Urinary bladder (tissue), 4 donors: ENCODE measurements at places on chromosomes 2 and 18. TPM values are rescaled to one million over a fixed set of nuclear protein-coding genes. Genes with fewer than 3 reads are reported as not detected.

DNA sequence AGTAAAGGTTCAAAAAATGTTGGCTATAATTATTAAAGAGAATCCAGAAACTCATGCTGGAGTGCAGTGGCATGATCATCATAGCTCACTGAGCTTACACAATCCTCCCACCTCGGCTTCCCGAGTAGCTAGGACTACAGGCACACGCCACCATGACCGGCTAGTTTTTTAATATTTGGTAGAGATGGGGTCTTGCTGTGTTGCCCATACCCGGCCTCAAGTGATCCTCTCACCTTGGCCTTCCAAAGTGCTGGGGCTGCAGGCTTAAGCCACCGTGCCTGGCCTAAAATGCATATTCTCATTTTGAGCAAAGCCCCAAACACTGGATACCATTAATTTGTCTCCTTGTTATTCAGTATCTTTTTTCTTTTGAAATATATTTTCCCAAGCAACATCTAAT is 32.4 kb downstream of the MEMO1 start:
- DNase-seq, result no peak

The CNRIP1 gene
- 41.5 TPM for polyA plus RNA-seq

DNA sequence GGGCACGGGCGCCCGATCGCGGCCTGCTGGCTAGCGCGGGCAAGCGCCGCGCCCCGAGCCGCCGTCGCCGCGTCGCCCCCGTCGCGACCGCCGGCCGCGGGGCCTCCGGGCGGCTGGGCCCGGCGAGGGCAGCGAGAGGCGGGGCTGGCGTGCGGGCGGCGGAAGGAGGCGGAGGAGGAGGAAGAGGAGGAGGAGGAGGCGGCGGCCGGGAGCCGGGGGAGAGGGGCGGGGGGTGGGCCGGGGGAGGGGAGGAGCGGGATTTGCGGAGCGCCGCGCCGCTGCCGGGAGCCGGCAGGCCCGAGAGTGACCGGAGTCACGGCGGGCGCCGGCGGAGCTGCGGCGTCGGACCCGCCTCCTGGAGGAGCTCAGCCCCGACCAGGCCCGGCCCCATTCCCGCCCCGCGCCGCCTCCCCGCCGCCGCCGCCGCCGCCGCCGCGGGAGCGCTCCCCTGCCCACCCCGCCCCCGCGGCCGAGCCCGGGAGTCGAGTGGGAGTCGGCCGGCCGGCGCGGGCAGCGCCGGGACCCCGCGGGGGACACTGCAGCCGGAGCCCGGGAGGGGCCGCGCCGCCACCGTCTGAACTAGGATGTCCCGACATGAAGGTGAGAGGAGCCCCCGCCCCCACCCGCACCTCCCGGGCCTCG is at the start of gene KCMF1:
Gene KCMF1 (plus strand): TSS at position 294 of the 642 bp plus-strand sequence. CDS start 291 bp downstream, at position 585.
- DNase-seq, result no peak

The SP140L gene
- polyA plus RNA-seq, result 10.4 TPM

The CHN1 gene
- polyA plus RNA-seq, result 13.2 TPM

The AQP12B gene
- polyA plus RNA-seq, result not detected

GRCh38 chr2:19864381-19864780 is 37.4 kb downstream of the TTC32 start:
- no peak for DNase-seq

GRCh38 chr2:239589833-239590232 is 189.0 kb upstream of the HDAC4 start:
- DNase-seq, result no peak

The ALPG gene
- not detected for polyA plus RNA-seq

DNA sequence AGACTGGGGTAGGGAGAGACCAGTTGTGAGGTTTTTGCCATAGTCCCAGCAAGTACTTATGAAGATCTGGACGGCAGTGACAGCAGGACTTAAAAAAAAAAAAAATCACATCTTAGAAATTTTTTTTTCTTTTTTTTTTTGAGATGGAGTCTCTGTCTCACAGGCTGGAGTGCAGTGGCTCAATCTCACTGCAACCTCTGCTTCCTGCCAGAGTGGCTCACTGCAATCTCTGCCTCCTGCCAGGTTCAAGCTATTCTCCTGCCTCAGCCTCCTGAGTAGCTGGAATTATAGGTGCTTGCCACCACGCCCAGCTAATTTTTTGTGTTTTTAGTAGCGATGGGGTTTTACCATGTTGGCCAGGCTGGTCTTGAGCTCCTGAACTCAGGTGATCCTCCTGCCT is 22.4 kb upstream of the STAT4 start:
- no peak for DNase-seq

- no peak for DNase-seq
Observed at GRCh38 chr2:73295751-73296400, 2.5 kb upstream of the EGR4 start.

The GPR155 gene
- polyA plus RNA-seq, result 7.3 TPM
